ENCODE measurements at places on chromosomes 6 and 20.

- DNase-seq = no peak
Observed at GRCh38 chr20:44135012-44135412, 52.0 kb downstream of the JPH2 start.

DNA sequence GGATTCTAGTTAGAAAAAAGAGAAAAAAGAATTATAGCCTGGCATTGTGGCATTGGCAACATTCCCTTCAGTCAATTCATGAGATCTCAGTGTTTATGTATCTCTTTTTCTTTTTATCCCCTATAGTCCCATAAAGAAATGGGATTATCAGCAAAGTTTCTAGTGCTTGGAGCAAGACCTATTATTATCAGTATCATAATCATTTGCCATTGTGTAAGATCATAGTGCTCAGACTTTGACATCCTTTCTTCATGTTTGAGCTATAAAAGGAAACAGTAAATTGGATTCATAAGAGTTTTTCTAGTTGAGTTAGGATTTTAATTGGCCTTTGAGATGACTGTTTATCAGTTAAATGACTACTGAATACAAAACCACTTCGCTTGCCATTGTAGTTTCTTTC is 295.6 kb downstream of the GRIK2 start:
- no peak for DNase-seq

DNA sequence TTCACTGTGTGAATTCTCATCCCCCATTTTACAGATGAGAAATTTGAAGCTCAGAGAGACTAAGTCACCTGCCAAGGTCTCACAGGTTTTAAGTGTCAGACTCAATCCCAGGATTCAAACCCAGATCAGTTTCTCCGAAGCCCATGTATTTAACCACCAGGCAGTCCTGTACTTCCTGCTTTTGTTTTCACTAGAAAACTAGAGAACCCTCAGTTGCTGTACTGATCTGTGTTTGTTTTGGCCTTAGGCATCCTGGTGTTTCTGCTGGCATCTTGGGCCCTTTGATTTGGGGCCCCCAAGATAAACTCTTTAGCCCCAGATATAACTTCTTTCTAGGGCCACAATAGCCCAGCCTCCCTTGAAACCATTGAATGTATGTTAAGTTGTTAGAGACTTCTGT is 36.5 kb downstream of the PPP1R16B start:
- no peak for DNase-seq

DNA sequence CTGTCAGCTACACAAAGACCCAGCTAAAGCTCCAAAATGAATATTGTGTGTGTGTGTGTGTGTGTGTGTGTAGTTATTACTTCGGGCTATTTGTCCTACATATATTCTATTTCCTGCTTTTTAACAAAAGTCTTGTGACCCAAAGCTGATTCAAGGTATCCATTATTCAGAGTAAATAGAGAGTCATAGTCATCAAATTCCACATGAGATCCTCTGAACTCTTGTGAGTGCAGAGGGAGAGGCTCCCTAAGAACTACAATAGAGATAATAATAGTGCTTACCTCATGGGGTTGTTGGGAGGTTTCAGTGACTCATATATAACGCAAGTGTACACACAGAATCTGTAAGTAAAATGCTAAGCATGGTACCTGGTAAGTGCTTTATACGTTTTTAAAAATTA is 95.6 kb upstream of the SHLD1 start:
- no peak for DNase-seq

GRCh38 chr6:47283993-47284392 is 25.7 kb downstream of the TNFRSF21 start:
- no peak for DNase-seq

DNA sequence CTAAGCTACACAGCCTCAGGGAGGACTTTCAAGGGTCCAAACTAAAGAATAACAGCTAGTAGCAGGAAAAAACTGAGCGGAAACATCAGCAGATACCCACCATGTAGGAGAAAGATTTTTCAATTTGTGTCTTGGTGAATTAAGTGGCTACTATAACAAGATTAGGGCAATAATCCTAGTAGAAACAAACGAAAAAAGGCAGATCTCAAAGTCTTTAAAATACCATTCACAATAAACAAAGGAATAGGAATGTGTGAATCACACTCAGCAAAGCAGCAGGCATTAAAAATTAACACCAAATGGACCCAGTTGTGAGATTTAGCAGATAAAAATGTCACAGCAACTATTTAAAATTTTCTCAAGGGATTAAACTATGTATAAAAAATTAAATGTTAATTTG is 761.2 kb downstream of the TENT5A start:
- no peak for DNase-seq

GRCh38 chr6:45447005-45447404 is 69.3 kb upstream of the SUPT3H start:
- DNase-seq = no peak
